ENCODE measurements at places on chromosomes 1 and 21.

DNA sequence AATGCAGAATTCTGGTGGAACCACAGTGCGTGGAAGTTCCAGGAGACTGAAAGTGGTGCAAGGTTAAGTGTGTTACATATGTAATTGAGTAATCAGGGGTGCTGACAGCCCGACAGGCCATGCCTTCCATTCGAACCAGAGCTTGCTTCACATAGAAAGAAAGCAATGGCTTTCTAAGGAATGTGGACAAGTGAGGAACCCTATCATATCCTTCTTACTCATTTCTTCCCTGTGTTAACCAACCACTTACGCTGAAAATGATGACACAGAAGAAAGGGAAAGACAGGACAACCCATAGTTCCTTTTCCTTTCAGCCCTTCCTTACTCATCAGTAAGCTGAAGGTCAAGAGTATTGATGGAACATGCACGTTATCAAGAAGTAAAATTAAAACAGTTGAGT lies 48.1 kb upstream of the KCNA3 start:
- no peak for DNase-seq

DNA sequence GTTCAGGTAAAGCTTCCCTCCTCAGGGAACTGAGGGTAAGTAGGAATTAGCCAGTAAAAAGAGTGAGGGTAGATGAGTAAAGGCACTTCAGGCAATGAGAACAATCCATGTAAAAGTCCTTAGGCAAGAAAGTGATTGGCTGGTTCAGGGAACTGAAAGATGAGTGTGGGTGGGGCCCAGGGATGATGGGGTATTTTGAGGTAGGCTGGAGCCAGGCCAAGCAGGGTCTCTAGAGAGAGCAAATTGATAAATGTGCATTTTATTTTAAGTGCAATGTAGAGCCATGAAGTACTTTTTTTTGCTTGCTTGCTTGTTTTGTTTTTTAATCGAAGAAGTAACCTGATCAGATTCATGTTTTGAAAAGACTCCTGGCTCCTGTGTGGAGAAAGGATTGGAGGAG lies 26.5 kb downstream of the OSBPL9 start:
- peak; percentile 15 for DNase-seq

- no peak for DNase-seq
Observed at GRCh38 chr21:16709866-16710550, 802.8 kb upstream of the CXADR start.

- DNase-seq: peak; percentile 82
Observed at GRCh38 chr1:198598796-198599321, 40.0 kb upstream of the PTPRC start.

- DNase-seq: no peak
Observed at GRCh38 chr1:25731148-25731547, 68.8 kb upstream of the SELENON start.

- DNase-seq: no peak
Observed at GRCh38 chr1:94105581-94105952, 15.4 kb downstream of the ABCA4 start.

DNA sequence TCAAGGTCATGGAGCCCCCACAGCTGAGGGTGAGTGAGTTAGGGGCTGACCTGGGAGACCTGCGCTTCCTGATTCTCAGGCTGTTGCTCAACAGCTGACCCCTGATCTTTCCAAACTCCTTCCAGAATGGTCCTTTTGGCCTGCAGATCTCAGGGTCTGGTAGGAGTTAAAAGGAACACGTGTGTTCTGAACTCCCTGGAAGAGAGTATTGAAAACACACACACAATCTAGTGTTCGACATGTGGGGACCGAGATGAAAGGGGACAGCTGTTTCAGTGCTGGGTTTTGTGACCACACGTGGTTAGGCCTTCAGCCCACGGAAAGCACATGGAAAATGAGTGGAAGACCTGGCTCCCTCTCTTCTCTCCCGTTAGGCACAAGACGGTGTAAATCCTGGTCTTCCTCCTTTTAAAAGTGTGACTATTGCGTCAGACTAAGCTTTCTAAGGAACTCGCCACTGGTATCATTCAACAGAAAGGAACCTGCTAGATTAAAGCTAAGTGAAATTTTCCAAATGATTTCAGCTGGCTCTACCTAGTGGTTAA lies 49.6 kb downstream of the RUNX1 start:
- no peak for DNase-seq

DNA sequence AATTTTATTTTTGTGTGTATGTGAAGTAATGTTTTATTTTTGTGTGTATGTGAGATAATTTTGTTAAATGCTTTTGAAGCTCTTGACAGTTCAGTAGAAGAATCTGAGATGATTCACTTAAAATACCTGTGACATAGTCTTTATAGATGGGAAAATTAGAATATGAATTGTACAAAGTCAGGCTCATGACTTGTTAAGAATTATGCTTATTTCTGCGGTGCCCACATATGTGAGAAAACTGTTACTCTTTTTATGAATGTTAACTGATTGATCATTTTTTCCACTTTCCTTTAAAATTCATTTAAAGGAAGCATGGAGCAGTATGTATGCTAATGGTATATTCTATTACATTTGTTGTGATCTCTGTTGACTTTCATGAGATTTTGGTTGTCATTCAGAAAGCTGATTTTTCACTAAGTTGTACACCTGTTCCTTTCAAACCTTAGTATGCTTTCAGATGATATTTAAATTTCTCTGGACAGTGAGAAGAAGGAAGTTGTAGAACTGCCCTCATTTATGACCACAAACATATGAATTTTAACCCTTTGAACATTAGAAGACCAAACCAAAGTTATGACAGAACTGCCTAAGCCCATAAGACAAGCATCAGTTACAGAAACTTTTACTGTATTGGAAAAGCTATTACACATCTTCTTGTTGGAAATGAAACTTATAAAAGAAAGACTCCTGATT lies 110.1 kb downstream of the POU2F1 start:
- no peak for DNase-seq

GRCh38 chr1:198679535-198680173 lies 40.8 kb downstream of the PTPRC start:
- DNase-seq: no peak

DNA sequence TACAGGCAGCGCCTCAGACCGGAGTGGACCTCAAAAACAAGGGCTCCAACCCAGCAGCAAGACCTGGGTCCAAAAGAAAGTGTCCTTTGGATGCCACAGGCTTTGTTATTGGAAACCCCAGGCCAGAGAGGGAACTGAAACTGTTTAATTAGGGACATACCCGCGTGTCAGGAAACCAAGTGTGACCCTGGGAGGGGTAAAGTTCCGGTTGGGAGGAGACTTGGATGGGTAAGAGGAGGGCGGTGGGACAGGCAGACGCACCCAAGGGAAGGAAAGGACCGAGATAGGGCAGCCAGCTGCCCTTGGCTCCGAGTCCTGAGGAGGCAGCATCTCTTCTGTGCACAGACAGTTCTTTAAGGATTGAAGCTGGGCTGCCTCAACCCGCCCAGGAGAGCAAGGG lies 71.4 kb downstream of the CDC7 start:
- DNase-seq: no peak

- no peak for DNase-seq
Observed at GRCh38 chr1:156756355-156756754, 4.9 kb upstream of the HDGF start.

DNA sequence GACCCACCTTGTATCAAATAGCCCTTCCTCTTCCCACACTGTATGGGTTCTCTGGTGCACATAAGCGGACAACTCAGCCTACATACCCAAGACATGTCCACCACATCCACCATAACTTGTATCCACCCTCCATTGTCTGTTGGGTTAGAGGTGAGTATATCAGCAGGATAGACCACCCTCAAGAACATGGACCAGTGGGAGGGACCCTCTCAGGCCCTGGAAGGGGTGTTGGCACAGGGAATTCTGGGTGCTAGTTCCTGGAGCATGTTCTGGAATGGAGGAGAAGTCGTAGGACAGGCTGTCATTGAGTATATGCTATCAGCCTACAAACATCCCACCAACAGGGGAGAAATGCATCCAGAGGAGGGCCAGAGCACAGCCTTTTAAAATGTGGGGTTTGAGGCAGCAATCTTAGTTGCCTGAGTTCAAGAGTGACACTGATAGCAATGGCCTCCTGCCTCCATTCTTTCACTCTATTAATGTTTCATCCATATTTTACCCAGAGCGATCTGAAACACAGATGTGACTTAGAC lies 7.5 kb downstream of the CD55 start:
- DNase-seq: no peak

DNA sequence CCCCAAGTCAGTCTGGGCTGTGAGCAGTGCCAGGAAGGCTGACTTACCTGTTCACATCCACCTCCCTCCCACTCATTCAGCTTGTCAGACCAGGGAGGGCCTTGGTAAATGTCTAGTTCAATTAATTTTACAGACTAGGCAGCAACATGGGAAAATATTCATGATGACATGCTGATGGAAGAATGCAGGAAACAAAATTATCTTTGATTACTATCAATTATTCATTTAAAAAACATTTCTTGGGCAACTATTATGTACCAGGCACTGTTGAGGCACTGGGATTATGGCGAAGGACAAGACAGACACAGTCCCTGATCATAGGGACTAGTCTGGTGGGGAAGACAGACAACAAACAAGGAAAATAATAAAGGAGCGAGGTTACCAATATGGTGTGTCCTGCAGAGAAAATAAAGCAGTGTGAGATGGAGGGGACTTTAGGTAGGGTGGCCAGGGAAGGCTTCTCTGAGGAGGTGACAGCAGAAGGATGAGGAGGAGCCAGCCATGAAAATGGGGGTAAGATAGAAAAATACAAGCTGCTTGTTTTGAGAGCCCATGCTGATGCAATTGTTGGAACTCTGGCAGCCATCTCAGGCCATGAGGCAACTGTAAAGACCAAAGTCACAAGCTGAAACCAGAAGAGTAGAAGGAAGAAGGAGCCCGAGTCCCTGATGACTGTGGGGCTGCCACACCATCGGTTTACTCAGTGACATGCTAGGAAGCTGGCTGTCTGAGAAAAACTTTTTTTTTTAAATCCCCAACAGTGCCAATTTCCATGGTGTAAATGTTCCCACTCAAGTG lies 14.0 kb downstream of the TRIM62 start:
- no peak for DNase-seq

- no peak for DNase-seq
Observed at GRCh38 chr21:17650292-17650691, 37.6 kb upstream of the BTG3 start.

DNA sequence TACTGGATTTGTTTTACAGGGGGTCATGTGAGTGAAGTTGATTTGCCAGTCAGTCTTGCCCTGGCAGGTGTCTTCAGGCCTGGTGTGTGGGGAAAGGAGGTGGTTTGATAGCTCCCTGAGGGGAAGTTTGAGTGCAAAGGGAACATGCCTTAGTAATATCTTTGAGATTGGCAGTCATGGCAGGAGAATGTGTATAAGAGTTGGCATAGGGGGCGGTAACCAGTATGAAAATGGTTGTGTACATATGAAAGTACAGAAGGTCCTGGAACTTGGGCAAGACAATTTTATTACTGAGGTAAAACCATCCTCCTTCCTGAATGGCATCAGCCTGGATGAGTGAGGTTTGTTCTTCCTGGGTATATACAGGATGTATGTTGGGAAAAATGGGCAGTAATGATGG lies 37.6 kb upstream of the PLA2G5 start:
- no peak for DNase-seq

DNA sequence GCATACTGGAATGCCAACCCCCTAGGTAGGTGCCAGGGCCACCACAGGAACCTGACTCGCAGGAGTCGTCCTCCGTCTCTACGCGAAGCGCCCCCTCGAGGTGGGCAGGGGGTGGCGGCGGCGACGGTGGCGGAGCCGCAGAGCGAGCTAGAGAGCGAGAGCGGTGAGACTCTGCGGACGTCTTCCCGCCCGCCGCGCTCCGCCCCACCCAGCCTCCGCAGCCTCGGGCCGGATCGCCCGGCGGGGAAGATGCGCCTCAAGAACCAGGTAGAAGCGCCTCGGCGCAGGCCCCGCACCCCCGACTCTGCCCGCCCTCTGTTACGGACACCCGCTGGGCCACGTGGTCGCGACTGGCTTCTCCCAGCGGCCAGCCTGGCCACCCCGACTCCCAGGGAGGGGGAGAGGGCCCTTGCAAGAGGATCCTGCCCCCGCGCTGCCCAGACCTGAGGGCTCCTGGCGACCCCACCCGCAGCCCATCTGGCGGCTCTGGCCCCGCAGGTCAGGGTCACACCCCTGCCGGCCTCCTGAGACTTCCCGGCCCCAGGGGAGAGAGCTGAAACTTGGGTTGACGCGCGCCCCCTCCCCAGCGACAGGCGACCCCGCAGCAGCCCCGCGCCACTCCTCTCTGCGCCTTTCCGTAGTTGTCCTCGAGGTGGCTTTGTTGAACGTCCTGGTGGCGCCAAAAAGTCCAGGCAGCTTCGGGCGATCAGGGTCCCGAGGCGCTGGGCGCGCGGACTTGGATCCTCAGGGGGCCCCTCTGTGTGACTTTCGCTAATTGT lies 24.4 kb upstream of the AGBL4 start:
- no peak for DNase-seq

DNA sequence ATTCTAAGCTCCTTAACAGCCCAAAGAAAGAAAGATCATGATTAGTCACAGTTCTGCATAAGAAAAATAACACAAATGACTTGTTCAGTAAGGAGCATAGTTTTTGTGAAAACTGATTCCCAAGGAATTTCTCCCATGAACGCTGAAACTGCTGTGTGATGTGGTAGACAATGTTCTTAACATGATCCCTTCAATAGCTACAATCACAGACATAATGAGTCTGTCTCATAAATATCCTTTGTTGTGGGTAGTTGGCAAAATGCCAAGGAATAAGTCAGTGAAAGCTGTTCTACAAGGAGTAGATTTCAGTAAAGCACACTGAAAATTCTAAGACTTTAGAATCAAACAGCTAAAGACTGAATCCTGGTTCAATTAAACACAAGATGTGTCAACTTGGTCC lies 404.8 kb downstream of the HLX start:
- peak; percentile 15 for DNase-seq

GRCh38 chr1:42845193-42845592 lies 1.2 kb upstream of the ZNF691 start:
- DNase-seq: no peak

DNA sequence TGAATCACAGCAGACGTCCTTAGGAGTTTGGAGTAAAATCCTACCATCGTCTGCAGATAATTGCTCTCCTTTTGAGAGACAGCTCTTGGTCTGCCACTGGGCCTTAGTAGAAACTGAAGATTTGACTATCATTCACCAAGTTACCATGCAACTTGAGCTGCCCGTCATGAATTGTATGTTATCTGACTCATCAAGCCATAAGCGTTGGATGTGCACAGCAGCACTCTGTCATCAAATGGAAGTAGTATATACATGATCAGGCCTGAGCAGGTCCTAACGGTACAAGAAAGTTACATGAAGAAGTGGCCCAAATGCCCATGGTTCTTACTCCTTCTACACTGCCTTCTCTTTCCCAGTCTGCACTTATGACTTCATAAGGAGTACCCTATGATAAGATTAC lies 317.8 kb downstream of the GPATCH2 start:
- DNase-seq: no peak
